Fibroblast of skin of back (primary cell): ENCODE measurements at places on chromosomes 2 and 18.

- no peak for DNase-seq
These were observed 329.7 kb upstream of the KLHL29 start for GRCh38 chr2:23055251-23055650.

DNA sequence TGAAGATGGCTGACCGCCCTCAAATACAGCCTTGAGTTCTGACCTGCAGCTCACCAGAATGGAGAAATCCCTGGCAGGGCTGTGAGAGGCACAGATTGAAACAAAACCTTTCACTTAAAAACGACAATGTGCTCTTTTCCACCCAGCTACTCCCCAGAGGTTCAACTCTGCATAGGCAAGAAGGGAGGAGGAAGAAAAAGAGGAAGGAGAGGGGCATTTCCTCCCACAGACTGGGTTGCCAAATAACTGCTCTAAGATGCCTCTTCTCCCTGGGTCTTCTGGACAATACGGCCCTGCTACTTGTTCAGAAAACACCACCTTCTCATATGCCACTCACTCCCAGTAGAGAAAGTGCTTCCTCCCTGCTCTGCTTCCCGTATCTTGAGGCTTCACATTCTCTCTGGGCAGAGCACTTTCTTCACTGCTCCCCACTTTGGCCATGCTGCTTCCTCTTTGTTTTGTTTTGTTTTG is 136.4 kb upstream of the SLC1A4 start:
- DNase-seq: no peak

- peak; percentile 57 for DNase-seq
These were observed at the start of gene CFAP65 for GRCh38 chr2:219041252-219041651. TSS of gene CFAP65 (minus strand) at chr2:219041516. CDS start at chr2:219039048, 2,468 bp downstream.

DNA sequence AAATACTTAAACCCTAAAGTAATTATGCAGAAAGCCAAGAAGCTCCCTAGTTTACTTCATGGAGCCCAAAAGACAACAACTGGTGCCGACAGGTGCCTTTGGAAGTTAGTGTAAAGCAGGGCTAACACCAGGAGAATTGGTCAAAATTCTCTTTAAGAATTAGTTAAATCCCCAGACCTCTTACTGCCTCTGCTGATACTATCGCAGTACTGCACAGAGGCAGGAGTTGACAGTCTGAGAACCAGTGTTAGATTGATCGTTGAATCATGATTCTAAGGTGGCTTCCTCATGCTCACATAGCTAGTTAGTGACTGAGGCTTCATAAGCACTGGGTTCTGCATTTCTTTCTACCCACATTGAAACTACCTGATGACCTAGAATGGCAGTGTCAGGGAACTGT is 445.0 kb downstream of the XIRP2 start:
- no peak for DNase-seq

DNA sequence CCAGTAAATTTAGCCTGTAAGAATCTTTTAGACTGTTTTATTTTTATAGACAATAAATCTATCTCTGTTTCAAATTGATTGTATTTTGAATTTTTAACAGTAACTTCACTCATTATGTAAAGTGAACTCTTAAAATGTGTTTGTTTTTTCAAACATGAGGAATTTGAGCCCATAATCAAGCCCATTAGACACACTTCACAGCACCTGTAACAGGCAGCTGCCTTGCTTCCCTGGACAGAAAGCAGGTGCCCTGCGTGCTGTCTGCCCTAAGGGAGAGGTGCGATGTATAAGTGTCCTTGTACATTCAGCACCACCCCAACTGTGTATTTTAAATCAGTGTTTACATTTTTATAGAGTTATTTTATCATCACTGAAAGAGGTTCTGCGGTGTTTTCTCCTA is 186.5 kb upstream of the TPO start:
- DNase-seq: no peak

DNA sequence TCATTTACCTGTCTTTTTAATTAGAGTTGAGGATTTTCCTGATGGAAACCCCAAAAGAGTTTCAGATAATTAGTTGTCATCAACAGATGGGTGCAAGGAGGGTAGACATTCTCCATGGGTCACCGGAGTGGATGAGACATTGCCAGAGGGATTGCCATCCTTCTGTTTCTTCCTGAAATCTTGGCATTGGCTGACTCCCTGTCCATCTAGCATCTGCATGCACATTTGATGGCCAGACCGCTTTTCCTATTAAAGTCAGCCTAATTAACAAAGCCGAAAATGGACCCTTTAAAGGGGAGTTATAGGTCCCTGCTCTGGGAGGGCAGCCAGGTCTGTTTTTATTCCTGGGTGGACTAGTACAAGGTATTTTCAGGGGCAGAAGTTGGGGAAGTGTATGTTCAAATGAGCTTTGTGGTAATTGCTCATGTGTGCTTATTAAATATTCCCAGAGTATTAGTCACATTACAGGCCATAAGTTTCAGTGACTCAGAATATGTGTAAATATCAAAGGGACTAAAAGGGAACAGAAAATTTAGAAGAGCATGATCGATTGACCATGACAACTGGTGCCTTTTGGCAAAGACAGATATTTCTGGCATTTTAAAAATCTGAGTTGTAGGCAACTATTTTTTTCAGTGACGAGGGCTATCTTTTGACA is 209.8 kb downstream of the PHLPP1 start:
- DNase-seq: peak; percentile 43

- no peak for DNase-seq
These were observed 5.7 kb downstream of the TRABD2A start for GRCh38 chr2:84875213-84875560.

GRCh38 chr2:1868683-1869141 is 124.4 kb upstream of the PXDN start:
- no peak for DNase-seq

GRCh38 chr2:238173692-238174091 is 14.9 kb downstream of the ERFE start:
- DNase-seq: no peak

DNA sequence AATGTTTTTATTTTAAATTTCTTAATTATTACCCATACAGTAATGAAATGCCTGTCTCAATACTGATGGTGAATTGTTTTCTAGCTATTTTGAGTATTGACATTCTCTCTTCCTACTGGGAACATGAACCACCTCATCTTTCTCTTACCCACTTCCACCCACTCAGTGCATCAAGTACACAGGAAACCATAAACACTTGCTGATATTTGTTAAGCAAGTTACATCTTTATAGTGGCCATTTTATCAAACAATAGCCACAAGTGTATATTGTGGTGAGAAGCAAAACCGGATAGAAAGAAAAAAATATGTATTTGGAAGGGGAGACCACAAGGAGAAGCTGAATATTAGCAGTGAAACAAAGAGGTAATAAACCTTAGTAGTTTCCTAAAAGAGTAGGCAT is 368.1 kb upstream of the HNRNPA3 start:
- no peak for DNase-seq

DNA sequence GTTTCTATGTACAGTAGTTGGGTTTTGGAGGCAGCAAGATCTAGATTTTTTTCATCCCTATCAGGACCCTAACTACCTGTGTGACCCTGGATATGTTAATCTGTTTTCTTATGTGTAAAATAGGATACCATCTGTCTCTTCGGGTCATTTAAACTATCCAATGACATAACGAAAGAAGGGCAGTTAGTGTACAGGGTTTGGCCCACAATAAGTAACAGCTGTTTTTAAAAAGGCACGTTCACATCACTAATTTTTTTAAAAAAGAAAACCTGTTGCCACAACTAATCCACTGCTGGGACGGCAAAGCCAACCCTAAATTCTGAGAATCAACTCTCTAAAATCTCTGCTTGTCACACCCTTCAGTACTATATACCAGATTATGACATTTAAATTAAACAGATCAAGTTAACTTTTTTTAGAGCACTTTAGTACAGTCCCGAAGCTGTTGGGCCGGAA is 869 bp downstream of the USP40 start:
- no peak for DNase-seq

DNA sequence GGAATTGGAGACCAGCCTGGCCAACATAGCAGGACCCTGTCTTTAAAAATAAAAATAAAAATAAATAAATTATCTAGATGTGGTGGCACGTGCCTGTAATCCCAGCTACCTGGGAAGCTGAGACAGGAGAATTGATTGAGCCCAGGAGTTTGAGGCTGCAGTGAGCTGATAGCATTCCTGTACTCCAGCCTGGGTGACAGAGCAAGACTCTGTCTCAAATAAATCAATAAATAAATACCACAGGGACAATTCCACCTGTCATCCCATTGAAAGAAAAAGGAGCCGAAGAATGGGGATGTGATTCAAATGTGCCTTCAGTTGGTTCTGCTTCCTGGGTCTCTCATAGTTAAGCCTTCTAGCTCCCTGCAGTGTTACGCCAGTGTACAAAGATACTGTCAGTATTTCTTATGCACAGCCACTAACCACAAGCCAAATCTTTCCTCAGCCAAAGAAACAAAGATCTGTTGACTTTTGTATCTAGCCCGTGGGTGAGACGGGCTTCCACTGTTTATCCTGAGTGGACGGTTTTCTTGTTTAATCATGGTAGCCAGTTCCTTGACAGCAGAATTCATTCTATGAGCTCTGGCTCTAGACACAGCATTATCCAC is 12.6 kb downstream of the LGALSL start:
- no peak for DNase-seq

DNA sequence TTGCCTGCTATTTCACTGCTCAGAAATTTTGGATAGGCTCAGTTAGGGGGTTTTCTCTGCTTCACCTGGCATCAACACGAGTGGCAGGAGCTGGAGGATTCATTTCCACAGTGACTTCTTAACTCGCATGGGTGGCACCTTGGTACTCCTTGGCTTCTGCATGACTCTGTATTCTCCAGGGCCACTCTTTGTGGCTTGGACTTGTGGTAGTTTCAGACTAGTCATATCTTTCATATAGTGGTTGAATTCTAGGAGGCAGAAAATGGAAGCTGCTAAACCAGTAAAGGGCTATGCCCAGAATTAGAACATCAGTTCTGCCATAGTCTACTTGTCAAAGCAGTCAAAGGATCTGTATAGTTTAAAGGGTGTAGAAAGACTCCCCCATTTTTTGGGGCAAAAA is 6.8 kb downstream of the MAIP1 start:
- DNase-seq: no peak

GRCh38 chr2:18301421-18302139 is 258.9 kb downstream of the RDH14 start:
- DNase-seq: no peak

DNA sequence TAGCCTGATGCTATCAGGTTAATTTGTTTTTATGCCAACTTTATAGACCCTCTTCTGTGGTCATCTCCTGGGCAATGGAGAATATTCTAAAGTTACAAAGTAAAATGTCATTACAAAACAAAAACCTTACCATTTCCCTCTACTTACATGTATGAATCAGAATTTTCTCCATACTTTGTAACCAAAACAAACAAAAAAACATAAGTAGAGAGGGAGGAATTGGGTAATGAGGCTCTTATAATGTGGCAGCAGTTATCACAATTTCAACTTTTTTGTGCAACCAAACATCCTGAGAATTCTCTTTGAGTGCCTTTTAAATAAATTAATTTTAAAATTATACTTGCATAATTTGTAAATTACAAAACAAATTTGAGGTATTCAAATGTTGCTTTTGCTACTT is 332.8 kb downstream of the TXNL1 start:
- peak; percentile 34 for DNase-seq

- DNase-seq: no peak
These were observed 64.5 kb downstream of the TWIST2 start for GRCh38 chr2:238912228-238912915.

- DNase-seq: peak; percentile 15
These were observed 124.6 kb downstream of the ZNF407 start for GRCh38 chr18:74722237-74722636.

- no peak for DNase-seq
These were observed 21.4 kb upstream of the MGAT5 start for GRCh38 chr2:134232461-134232860.

DNA sequence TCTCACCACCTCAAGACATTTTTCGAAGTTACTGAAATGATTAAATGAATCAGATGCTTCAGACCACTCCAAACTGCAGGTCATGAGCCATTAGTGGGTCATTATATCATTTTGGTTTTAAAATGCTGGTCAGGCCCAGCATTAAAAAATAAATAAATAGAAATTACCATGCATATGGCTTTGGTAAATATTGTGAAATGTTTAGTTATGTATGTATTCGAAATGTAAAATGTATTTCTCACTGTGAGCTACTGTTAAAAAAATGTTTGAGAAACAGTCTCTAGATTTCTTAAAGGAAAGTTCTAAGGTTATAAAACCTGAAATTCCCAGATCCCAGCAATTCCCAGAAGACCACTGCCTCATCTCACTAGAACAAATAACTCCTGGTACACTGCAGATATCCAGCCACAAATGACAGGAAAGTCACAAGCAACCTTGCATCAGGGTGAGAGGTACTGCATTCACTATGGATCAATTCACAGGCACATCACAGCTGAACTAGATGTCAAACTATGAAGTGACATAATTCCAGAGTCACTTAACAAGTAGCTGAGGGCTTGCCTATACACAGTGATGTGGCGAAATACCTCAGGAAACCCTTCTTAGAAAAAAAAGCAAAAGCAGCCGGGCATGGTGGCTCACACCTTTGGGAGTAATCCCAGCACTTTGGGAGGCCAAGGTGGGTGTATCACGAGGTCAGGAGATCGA is 46.6 kb downstream of the FAM228A start:
- no peak for DNase-seq

DNA sequence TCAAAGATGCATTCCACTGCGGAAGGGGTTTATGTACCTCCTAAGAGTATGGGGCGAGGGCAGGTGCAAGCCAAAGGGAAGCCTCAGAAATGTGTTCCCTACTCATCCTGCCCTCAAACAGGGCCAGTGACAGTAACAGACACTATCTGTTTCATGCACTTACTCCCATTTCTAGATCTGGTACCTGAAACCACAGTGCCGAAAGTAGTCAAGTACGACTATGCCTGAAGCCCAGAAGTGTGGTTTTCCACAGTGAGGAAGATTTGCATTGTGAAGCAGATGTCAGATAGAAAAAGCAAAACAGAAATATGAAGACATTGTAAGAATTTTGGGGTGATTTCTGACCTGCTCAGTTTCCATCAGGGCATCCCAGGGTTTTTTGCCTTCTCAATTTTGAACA is 748.7 kb downstream of the RNF144A start:
- DNase-seq: no peak

DNA sequence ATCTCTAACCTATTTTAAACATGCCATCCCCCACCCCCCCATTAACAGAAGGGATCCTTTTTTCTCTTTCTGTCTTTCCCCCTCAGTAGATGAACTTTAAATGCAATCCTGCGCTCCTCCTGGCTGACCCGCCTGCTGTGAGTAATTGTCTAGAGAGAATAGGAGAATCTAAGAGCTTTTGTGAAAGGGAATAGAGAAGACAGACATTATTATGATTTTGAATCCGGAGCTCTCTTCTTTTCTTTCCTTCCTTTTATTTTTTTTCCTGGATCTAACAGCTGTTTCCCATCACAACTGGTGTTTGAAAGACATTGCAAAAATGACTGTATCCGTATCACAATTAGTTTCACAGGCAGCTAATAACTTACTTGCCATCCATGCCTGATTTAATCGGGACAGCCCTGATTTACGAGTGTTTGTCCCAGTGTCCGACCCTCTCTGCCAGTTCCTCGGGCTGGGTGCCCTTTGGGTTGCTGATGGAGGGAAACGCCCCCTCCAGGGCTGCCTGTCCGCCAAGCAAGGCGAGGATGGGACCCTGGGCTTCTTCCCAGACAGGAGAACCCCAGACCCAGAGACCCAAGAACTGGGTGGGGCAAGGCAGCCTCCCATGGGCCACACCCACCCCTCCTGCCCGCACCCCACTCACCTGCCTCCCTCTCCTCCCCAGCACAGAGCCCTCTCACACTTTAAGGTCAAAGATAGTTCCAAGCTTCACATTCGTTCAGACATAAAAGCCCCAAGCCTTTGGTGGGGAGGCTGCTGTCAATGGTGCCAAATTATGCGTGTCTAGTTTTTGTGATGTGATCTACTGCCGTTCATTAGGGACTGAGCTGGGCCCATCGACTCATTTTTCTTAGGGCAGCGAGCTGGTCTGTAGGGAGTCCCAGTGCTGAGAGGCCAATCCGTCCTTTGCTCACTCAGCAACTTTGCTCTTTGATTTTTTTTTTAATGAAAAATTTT is 231.7 kb downstream of the ZNF516 start:
- no peak for DNase-seq
